NCI-H146 (cell line): ENCODE measurements at places on chromosomes 11 and 22.

GRCh38 chr11:128716661-128717210, 22.9 kb downstream of the FLI1 start:
- DNase-seq, result no peak

DNA sequence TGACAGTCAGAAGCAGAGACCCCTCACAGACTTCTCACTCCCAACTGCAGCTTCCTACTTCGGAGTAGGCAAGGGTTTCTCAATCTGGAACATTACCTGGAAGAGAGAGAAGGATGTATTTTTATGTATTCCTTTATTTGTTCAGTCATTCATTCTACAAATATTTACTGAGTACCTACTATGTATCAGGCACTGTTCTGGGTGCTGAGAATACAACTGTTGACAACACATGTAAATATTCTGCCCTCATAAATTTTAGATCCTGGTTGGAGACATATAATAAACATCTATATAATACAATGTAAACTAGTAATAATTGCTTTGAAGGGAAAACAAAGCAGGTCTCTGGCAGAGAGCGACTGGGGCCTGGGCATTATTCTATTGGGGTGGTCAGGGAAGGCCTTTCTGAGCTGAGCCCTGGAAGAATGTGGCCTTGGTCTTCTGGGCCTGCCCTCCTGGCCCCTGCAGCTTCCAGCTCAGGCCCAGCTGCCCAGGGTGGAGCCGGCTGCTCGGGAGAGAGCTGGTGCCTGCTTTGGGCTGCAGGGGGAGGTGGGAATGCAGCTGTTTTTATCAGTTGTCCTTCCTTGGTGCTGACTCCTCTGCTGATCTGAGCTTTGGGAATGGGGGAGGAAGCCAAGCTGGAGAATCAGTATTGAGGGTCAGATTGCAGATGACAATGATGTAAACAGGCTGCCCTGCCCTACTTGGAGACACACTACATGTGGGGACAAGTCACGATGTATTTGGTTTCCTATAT, 46.8 kb downstream of the PKNOX2 start:
- DNase-seq, result no peak

DNA sequence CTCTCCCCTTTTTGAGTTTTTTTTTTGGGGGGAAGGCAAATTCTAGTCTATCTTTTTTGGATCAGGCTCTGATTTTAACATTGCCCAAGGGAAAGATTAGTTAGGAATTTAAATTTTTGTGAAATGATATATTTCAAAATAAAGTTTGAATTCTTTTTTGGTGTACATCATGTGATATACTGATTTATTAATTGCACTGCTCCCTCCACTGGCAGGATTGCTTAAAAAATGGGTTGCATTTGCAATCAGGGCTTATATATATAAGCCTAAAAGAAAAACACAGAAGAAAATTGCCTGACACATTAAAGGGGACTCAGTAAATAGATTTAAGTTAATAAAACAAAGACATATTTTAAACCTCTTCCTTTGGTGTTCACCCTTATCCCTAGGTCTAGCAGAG, 1.2 kb downstream of the DYNC2H1 start:
- DNase-seq, result no peak

GRCh38 chr22:27008454-27008853, 351.1 kb downstream of the MIAT start:
- no peak for DNase-seq

- DNase-seq, result no peak
Measured at GRCh38 chr11:120512739-120513435, 1.3 kb downstream of the GRIK4 start.

DNA sequence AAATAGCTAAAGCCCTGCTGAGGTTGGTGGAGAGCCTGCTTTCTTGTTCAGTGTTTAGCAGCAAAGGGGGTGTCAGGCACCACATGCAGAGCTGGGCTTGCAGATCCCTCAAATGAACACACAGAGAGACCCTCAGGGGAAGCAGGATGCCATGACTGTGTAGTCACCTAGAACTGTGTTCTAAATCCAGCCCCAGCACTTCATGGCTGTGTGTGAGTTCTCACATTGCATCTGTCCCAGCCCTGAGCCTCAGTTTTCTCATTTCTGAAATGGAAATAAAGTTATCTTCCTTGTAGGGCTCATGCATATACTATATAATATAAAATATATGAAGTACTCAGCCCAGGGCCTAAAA, 47.1 kb downstream of the CWC15 start:
- DNase-seq, result no peak

DNA sequence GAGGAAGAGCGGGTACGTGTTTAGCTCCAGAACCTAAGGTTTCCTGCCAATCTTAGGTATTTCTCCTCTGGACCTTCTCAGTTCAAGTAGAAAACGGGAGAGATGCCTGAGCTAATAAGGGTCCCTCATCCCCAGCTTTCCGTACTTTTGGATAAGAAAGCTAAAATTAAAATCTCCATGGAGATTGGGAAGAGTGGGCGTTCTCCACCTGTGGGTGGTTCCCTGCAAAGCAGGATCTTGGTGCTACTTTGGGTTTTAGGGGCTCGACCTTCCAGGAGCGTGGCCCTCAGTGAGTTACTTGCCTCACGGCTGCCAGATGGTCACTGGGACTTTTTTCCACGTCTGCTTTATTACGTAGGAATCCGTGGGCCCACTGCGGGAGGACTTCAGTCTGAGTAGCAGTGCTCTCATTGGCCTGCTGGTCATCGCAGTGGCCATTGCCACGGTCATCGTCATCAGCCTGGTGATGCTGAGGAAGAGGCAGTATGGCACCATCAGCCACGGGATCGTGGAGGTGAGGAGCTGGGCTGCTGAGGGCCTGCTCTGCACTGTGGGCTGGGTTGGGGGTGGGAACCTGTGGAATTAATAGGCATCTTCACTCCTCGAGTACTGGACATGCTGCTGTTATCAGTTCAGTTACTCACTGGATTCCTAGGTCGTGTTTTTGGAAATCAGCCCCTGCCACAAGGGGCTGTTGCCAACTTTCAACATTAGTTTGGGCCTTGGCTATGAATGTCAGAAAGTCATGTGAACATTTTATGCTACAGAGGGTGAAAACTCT, 17.8 kb upstream of the ST14 start:
- DNase-seq, result no peak

- DNase-seq, result no peak
Measured at GRCh38 chr11:114321621-114322257, 25.5 kb downstream of the NNMT start.

- no peak for DNase-seq
Measured at GRCh38 chr22:25232301-25232700, 12.9 kb downstream of the CRYBB2 start.

DNA sequence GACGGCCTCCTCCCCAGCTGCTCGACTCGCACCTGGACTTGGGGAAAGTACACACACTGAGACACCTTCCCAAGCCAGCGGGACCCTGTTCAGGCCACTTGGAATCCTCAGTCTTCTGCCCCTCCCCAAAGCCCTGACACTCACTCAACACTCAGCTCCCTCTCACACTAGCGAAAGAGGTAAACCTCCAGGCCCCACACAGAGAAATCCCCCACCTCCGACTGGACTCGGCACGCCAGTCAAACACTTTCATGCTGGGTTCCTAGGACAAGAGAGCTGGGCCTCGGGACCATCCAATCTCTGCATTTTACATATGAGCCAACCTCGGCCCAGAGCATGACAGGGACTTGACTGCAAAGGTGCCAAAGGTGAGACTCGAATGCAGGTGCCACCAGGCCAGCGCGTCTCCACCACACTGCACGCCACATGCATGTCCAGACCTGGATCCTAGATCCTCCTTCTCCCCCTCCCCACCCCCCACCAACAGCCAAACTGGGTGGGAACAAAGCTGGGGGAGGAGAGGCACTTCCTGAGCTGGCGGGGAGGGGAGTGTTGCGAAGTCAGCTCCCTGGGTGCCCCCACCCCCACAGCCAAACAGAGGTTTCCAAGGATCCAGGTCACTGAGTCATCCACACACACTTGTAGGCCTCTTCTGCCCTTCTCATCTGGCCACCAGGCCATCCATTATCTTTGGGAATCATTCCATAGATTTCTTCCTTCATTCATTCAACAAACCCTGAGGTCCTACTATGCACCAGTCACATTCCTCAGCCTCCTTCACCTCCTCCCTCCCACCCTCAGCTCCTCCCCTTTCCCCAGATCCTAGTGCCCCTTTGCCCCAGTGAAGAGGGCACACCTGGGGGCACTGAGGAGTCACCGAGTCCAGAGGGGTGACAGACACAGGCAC, 10.7 kb upstream of the CD5 start:
- DNase-seq, result no peak

GRCh38 chr11:77842441-77843121, 21.6 kb downstream of the AAMDC start:
- DNase-seq, result no peak

- DNase-seq, result no peak
Measured at GRCh38 chr11:109973486-109973885, 119.7 kb upstream of the ZC3H12C start.
